Inflammatory macrophage treated with lipopolysaccharide for 1 hour (primary cell): ENCODE measurements at places on chromosomes 1 and 21.

- DNase-seq, result no peak
Observed at GRCh38 chr1:53553734-53554509, 94.7 kb downstream of the DMRTB1 start.

GRCh38 chr1:79255421-79255820 is 248.9 kb upstream of the ADGRL4 start:
- DNase-seq, result no peak

GRCh38 chr21:25701529-25701928 is 33.2 kb downstream of the ATP5PF start:
- DNase-seq, result no peak

GRCh38 chr1:61073871-61074270 is 8.5 kb upstream of the NFIA start:
- no peak for DNase-seq

DNA sequence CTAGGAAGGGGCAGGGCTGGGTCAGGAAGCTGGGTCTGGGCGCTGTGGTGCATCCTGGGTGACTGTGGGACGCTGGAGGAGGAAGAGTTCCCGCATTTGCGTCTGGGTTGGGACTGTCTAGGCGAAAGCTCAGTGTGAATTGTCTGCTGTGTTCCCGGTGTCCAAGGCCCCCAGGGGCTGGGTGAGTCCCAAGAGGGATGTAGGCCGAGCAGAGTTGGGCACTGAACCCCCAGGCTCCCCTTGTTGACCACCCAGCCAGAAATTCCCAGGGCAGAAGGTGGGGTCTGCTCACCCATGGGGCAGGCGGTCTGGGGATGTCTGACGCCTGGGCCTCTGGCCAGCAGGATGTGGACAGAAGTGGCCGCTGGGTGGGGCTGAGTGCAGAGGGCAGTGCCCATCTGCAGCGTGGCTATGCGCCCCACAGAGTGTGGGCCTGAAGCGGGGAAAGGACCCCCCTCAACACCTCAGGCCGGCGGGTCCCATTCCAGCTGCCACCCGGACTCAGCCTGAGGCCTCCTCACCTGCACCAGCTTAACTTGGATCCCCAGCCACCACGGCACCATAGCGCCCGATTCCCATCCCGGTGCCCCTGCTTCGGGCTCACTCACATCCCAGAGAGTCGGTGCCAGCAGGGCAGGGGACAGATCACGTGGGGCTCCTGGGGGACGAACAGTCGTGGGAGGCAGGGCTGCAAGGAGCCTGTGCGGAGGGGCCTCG is 37.0 kb upstream of the POFUT2 start:
- DNase-seq, result no peak

DNA sequence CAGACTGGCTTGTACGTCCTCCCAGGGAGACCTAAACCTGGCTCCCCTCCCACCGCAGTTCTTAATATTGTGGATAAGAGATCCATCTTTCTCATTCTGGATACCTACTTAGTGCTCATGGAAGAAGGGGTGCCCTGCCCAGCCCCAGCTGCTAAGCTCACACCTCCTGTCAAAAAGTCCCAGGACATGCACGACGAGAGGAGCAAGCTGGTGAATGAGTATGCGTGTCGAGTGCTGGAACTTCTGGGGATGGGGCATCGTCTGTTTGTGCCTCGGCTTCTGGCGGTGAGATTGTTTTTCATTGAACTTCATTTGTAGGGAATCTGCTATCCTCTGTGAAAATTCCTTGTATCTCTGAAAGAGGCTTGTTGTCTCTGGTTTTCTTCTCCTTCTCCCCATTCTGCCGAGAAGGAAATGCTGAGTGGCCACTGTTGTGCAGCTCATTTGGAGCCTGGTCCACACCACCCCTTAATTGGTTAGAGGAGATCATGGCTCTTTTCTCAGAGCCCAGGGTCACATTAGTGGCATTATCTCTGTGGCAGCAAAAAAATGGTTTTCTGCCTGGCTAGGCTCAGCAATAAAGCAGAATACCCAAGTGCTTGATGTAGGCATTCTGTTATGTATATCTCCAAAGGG is 199.4 kb upstream of the CACYBP start:
- DNase-seq, result no peak

GRCh38 chr1:211928993-211929637 is 98.6 kb upstream of the LPGAT1 start:
- peak; percentile 65 for DNase-seq

DNA sequence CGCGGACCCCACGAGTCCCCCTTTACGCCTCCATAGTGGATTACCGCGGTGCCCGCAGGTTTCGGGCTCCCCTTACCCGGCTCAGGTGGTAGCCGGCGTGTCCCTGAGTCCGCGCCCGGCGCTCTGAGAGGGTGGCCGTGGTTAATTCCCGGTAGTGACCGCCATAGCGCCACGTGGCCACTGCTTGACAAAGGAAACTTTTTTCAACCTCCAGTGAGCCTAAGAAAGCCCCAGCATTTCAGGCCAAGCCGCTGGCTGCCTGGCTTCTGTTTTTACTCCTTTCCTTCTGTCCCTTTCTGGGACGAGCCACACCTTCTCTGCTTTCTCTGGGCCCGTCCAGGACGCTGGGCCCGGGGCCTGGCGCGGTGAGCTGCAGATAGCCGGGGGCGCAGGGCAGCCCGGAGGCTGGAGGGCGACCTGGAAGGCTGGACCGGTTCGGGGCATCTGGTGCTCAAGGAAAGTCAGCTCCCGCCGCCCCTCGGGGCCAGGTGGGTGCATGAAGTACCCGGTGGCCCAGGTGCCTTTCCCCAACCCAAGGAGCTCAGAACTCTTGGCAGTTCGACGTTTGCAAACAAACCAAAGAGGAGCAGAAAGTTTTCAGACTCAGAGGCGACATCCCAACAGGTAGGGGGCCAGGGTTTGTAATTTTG is 540 bp upstream of the C1orf198 start:
- peak; percentile 21 for DNase-seq

- DNase-seq, result no peak
Observed at GRCh38 chr1:147053269-147053668, 115.1 kb downstream of the NBPF12 start.

- DNase-seq, result no peak
Observed at GRCh38 chr1:211574705-211575104, 4.3 kb downstream of the SLC30A1 start.

DNA sequence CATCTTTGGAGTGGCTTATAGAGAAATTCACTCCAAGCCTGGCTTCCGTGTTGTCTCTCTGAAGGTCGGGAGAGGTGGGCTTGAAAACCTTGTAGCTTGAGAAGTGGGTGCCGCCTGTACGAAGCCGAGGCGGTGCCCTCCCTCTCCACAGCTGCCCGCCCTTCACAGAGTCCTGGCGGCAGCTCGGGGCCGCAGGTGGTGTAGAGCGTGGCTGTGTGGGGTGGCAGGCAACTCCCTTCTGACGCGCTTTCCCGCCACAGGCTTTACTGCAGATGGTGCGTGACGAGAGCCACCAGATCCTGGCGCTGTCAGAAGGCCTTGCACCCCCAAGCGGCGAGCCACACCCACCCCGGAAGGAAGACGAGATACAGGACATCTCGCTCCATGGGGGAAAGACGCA is 33.1 kb upstream of the DIP2A start:
- DNase-seq, result no peak

DNA sequence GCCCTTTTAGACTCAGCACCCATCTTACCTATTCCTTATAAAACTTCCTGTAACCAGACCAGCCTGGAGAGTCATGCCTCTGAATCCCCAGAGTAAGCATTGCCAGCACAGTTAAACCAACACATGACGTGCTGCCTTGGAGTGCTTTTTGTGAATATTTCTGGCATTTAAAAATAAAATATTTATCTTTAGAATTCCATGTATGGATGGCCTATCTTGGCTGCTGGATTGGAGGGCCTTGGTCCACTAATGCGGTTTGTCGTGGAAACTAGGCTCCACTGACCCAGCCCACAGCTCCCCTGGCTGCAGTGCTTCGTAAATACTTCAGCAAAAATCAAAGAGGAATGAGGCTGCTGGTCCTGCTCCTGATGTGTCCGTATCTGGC is 17.5 kb downstream of the MTARC1 start:
- DNase-seq, result no peak

GRCh38 chr21:38505654-38506523 is 7.6 kb upstream of the ERG start:
- DNase-seq, result peak; percentile 61

DNA sequence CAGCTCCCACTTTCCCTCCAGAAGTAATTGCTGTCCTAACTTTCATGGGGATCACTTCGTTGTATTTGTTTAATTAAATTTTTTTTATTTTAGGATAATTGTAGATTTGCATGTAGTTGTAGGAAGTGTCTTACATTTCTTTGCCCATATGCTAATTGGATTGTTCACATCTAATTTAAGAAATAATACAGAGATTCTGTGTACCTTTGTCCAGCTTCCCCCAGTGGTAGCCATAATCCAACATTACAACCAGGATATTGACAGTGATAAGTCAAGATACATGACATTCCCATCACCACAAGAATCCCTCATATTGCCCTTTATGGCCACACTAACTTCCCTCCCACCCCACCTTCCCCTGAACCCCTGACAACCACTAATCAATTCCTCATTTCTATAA is 136.6 kb downstream of the PRDM2 start:
- no peak for DNase-seq

GRCh38 chr21:34941162-34941561 is 107.9 kb downstream of the RUNX1 start:
- no peak for DNase-seq

DNA sequence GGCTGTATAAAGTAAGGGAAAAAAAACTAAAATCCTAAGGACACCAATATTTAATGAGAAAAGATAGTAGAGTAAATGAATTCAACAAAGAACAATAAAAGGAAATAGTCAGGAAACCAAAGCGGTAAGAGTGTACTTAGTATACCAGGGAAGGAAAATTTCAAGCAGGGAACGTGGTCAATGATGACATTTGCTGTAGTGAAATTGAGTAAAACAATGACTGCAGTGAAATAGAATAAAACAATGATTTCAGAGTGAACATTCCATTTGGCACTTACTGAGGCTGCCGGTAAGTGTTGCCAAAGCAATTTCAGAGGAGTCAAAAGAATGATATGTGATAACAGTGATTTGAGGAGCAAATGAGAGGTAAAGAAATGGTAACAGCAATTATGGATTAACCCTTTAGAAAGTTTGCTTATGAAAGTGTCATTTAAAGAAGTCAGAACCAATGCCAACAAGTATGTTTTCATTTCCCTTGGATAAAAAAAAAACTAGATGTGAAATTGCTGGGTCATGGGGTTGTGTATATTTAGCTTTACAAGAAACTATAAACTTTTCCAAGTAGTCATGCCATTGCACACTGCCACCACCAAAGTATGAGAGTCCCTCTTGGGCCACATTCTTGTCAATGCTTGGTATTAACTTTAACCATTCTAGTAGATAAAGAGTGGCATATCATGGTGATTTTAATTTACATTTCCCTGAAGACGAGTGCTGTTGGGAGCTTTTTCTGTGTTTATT is 50.5 kb downstream of the VCAM1 start:
- DNase-seq, result peak; percentile 28

GRCh38 chr1:203388683-203389082 is 37.8 kb upstream of the FMOD start:
- DNase-seq, result no peak

DNA sequence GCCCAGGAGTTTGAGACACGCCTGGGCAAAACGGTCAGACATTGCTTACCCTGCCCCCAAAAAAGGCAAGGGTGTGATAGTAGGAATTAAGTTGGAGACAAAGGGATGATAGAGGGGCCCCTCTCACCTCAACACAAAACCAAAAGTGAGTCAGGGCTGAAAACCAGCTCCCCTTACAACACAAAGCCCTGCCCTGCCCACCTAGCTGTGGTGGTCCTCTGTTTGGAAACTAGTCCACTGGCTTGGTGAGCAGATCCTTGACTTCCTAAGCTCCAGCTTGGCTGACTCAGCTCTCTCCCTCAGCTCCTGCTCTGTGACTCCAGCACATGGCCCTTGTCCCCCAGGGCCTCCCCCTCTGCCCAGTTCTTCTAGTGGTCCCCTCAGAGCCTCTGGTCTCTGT is 603.8 kb downstream of the PTPRC start:
- DNase-seq, result no peak

DNA sequence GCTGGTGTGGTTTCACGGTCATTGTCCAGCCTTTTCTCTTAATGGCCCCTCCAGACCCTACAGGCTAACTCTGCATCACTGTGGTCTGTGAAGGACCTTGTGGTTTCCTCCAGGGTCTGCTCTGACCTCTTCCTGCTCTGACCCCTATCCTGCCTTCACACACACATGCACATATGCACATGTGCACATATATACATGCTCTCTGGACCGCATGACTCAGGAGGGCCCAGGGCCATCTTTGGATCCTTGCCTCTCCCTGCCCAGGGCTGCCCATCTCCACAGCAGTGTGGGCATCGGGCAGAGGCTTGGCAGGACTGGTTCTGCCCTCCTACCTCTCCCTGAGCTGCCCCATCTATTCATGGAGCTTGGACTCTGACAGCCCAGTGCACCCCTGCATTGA is 510.9 kb downstream of the PTPRU start:
- DNase-seq, result no peak

GRCh38 chr1:247430434-247430833 is 14.5 kb downstream of the NLRP3 start:
- DNase-seq, result peak; percentile 33

- no peak for DNase-seq
Observed at GRCh38 chr1:228723921-228724320, 11.4 kb upstream of the RHOU start.

GRCh38 chr1:234861761-234862160 is 251.8 kb upstream of the IRF2BP2 start:
- no peak for DNase-seq

DNA sequence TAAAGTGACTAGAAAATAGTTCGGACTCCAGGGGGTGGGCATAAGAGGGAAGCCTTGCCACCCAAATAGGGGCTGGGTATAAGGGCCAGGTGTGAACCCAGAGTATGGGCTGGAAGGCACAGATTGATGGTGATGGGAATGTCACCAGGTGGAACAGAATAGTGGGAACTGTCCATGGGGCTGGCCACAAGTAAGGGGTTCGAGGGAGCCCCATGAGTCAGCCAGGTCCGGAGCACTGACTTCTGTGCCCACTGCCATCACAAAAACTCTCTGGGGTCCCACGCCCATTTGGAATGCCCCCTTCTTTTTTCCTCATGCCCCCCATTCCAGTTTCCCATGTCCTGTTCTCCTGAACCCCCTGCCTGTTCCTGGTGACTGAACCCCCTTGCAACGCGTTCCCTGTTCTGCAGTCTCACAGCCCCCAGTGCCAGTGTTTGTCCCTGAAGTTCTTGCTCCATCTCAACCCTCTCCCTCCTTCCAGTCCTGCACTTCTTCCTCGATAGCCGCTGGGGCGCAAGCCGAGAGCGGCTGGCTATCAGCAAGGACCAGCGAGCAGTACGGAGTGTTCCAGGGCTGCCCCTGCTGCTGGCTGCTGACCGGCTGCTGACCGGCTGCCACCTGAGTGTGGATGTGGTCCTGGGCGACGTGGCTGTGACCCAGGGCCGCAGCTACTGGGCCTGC is 7.9 kb downstream of the TRIM46 start:
- DNase-seq, result no peak
